ENCODE measurements at places on chromosomes 5 and 9. TPM values are rescaled to one million over a fixed set of nuclear protein-coding genes. Genes with fewer than 3 reads are reported as not detected.

OTULIN gene
- total RNA-seq = 39.7 TPM

ZNF618 gene
- total RNA-seq = 35.0 TPM

APBA1 gene
- 8.4 TPM for total RNA-seq

DOCK8 gene
- 8.3 TPM for total RNA-seq

GRCh38 chr9:72818385-72818784, 134.5 kb downstream of the ALDH1A1 start:
- H3K4me1 ChIP-seq = peaks cover 4% of the 10 kb centered on the region
- DNase-seq = no peak
- no peak overlapping the region for H3K4me3 ChIP-seq
- peaks cover 5% of the 10 kb centered on the region for H3K27me3 ChIP-seq
- H3K27ac ChIP-seq = no peak overlapping the region
- H3K36me3 ChIP-seq = no peaks in the 10 kb centered on the region

GRCh38 chr9:136856079-136856476, 3.9 kb downstream of the MAMDC4 start:
- peak; percentile 9 for DNase-seq
- H3K36me3 ChIP-seq = no peaks in the 10 kb centered on the region
- no peak overlapping the region for H3K4me3 ChIP-seq
- H3K27ac ChIP-seq = no peak overlapping the region
- H3K4me1 ChIP-seq = no peaks in the 10 kb centered on the region

GRCh38 chr5:129630101-129630500, 117.8 kb upstream of the MINAR2 start:
- H3K4me1 ChIP-seq = peaks cover 15% of the 10 kb centered on the region
- H3K4me3 ChIP-seq = no peak overlapping the region
- H3K27me3 ChIP-seq = no peaks in the 10 kb centered on the region
- H3K27ac ChIP-seq = peak overlapping the region; percentile 38
- H3K36me3 ChIP-seq = peaks cover 11% of the 10 kb centered on the region
- no peak for DNase-seq

DNA sequence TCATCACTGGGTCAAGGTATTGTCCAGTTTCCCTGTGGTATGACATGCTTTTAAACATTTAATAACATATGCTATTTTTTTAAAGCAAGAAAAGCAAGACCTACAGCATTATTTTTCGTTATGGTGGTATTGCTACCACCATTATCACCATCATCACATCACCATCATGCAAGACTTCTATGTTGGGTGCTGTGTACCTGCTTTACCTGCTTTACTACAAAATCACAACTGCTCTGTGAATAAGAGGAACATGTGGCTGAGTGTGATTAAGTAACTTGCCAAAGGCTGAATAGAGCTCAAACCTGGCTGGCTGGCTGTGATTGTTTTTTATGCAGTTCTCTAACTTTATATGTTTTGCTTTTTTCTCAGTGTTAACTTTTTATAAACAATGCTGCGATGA, 140.8 kb upstream of the CLINT1 start:
- no peaks in the 10 kb centered on the region for H3K4me1 ChIP-seq
- DNase-seq = no peak
- no peaks in the 10 kb centered on the region for H3K27me3 ChIP-seq

- H3K27me3 ChIP-seq = peaks cover 4% of the 10 kb centered on the region
- no peak overlapping the region for H3K4me3 ChIP-seq
- no peaks in the 10 kb centered on the region for H3K4me1 ChIP-seq
- no peak overlapping the region for H3K27ac ChIP-seq
- no peak for DNase-seq
- H3K36me3 ChIP-seq = no peaks in the 10 kb centered on the region
Observed at GRCh38 chr5:8981496-8981895, 564.4 kb downstream of the SEMA5A start.

DNA sequence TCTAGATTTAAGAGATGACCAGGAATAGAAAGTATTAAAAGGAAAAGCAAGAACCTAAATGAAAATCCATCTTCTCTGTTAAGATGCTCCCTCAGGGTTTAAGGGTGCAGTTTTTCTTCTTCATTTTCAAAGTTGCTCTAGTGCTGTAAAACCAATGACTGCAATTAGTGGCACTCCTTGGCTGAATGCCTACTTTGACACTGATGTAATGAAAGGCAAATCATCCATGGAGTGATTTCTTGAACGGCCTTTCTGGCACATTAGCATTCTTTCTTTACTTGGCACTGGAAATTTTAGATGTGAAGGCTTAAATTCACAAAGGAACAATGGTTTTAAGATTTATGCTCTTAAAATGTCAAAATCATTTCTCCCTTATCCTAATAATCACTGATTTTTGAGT, 19.3 kb upstream of the ISCA1 start:
- H3K4me1 ChIP-seq = peaks cover 5% of the 10 kb centered on the region
- no peak for DNase-seq
- H3K36me3 ChIP-seq = peaks cover 15% of the 10 kb centered on the region
- H3K27ac ChIP-seq = no peak overlapping the region
- H3K4me3 ChIP-seq = no peak overlapping the region

DNA sequence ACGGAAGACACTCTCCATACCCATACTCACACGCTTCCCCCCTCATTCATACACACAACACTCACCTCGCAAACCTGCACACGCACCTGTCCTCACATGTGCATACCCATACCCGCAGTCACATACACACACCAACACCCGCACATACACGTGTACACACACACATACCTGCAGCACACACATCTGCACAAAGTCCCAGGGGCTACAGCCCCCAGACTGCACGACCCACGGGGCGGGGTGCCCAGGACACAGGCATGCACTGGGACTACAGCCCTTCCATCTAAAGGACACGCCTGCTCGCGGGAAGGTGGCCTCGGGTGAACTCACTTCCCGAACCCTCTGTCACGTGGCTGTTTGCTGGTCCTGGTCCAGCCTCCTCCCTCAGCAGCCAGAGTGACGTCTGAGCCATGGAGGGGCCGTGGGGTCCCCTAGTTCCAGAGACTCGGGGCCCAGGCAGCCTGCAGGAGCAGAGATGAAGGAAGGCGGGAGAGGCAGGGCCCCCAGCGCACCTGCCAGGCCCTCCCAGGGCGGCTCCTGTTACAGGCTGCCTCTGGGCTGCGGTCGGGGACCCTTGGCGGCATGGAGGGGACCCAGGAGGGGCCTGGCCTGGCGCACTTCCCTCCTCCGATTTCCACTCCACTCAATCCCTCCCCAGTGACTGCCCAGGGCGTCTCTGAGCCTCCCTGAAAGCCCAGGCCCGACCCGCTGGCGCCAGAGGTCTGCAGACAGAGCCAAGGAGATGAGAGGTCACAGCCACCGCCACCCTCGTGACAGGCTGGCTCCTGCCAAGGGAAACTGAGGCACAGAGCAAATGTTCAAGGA, 8.1 kb downstream of the SLC12A7 start:
- peak overlapping the region; percentile 13 for H3K4me3 ChIP-seq
- peak overlapping the region; percentile 6 for H3K27ac ChIP-seq
- peaks cover 11% of the 10 kb centered on the region for H3K27me3 ChIP-seq
- H3K36me3 ChIP-seq = peaks cover 5% of the 10 kb centered on the region
- DNase-seq = no peak
- H3K4me1 ChIP-seq = peaks cover 10% of the 10 kb centered on the region

DNA sequence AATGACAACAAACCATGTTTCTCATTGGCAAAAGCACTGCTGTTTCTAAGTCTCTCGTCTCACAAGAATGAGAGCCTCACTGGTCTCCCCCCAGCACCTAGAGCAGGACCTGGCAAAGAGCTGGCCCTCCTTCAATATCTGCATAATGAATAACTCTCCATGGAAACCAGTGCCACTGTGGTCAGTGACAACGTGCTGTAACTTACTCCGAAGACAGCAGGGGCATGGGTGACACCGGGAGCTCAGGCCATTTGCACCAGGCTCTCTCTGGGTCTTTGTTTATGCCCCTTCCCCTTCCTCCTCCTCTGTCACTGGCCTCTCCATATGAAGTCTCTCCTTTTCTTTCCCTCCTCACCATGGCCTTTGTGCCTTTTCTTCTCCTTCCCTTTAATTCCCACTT, 33.3 kb downstream of the TAS2R1 start:
- H3K27me3 ChIP-seq = no peaks in the 10 kb centered on the region
- DNase-seq = no peak

DNA sequence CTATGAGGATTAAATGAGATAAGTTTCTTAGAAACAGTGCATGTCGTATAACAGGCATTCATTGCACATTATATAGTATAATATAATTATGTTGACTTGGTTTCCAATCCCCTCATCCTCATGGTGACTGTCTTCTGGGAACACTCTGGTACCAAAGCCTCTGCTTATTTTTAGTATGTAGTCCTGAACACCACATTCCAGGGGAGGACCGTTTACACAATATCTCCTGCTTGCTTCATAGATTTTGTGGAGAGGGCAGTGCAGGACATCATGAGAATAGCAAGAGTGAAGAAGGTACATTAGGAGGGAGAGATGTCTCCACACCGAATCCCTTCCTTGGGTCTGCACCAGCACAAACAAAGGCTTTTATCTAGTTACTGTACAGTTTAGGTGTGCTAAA, 20.5 kb upstream of the BHMT start:
- H3K27me3 ChIP-seq = no peaks in the 10 kb centered on the region
- H3K4me1 ChIP-seq = no peaks in the 10 kb centered on the region
- H3K36me3 ChIP-seq = no peaks in the 10 kb centered on the region
- DNase-seq = no peak

- H3K27ac ChIP-seq = no peak overlapping the region
- no peak overlapping the region for H3K4me3 ChIP-seq
- no peaks in the 10 kb centered on the region for H3K4me1 ChIP-seq
- DNase-seq = no peak
Observed at GRCh38 chr5:73150876-73151275, 22.1 kb upstream of the TMEM174 start.

DNA sequence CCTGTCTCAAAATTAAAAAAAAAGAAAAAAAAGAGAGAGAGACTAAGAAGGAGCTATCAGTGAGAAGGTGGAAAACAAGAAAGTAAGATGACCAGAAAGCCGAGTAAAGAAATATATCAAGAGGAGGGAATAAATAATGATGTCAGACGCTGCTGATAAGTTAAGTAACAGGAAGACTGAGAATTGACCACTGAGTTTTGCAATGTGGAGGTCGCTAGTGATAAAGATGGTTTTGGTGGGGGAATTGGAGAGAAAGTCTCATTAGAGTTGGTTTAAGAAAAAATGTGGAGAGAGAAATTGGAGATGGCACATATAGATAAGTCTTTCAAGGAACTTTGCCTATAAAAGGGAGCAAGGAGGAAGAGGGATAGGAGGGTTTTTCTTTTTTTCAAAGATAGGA, 91.9 kb downstream of the RAD23B start:
- no peaks in the 10 kb centered on the region for H3K4me1 ChIP-seq
- no peaks in the 10 kb centered on the region for H3K27me3 ChIP-seq
- DNase-seq = no peak
- no peak overlapping the region for H3K4me3 ChIP-seq
- no peak overlapping the region for H3K27ac ChIP-seq
- no peaks in the 10 kb centered on the region for H3K36me3 ChIP-seq

- peaks cover 11% of the 10 kb centered on the region for H3K4me1 ChIP-seq
- no peak overlapping the region for H3K4me3 ChIP-seq
- no peak overlapping the region for H3K27ac ChIP-seq
- no peak for DNase-seq
- H3K27me3 ChIP-seq = no peaks in the 10 kb centered on the region
- H3K36me3 ChIP-seq = no peaks in the 10 kb centered on the region
Observed at GRCh38 chr5:112156211-112156610, 262.9 kb downstream of the EPB41L4A start.

DNA sequence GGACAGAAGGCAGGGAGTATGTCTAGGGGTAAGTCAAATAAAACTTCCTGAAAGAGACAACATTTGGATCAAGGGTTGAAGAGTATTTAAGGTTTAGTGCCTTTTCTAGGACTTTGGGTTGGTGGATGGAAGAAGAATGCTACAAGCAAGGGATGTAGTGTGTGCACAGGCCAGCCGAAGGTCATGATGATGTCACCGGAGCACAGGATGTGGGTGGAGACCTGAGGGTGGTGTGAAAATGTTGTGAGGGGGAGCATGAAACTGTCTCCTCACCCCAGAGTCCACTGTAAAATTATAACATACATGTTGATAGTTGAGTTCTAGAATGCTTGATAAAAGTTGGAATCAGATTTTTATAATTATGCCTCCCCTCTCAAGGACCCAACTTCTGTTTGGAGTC, 553.3 kb upstream of the SGCD start:
- H3K4me3 ChIP-seq = no peak overlapping the region
- no peak for DNase-seq
- peaks cover 3% of the 10 kb centered on the region for H3K36me3 ChIP-seq
- peaks cover 2% of the 10 kb centered on the region for H3K27me3 ChIP-seq
- H3K27ac ChIP-seq = no peak overlapping the region

DNA sequence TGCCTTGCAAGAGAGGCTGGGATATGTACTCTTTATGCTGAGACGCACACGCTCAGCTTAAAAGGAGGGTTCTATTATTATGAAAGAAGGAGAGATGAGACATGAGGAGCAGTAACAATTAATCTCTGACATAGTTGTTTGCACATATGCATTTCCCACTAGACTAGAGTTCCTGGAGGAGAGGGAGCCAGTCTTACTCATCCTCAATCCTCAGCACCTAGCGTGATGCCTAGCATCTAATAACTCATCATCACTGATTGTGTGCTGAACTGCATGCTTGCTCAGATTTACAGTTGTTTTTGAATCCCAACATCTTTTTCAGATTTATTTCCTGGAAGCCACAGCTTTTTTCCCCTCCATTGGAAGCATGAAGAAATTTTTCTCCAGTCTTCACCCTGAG, 35.5 kb downstream of the GCNT4 start:
- DNase-seq = no peak
- H3K4me1 ChIP-seq = peaks cover 2% of the 10 kb centered on the region
- no peaks in the 10 kb centered on the region for H3K27me3 ChIP-seq
- no peak overlapping the region for H3K4me3 ChIP-seq

DNA sequence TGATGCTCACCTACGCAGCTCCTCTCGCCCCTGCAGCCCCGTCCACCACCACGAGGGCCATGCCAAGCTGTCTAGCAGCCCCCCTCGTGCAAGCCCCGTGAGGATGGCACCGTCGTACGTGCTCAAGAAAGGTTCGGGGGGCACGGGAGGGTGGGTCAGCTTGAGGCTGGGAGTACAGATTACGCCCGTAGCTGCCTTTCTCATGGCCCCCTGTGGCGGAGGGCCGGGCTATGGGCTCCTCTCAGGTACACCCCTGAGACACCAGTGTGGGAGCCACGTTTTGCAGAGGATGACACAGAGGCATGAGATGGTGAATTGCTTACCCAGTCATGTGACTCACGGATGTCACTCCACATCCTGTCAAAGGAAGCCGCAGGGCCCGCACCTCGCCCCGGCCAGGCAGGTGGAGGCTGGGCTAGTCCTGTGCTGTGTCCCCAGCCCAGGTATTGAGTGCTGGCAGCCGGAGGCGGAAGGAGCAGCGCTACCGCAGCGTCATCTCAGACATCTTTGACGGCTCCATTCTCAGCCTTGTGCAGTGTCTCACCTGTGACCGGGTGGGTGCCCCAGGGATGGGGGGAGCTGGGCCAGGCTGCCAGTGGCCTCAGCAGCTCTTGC, 33.7 kb downstream of the USP20 start:
- DNase-seq = no peak
- H3K36me3 ChIP-seq = peaks cover 11% of the 10 kb centered on the region
- H3K4me1 ChIP-seq = no peaks in the 10 kb centered on the region
- H3K27ac ChIP-seq = no peak overlapping the region
